Caco-2 (cell line): ENCODE measurements at places on chromosomes 11 and 22. TPM values are rescaled to one million over a fixed set of nuclear protein-coding genes. Genes with fewer than 3 reads are reported as not detected.

DNA sequence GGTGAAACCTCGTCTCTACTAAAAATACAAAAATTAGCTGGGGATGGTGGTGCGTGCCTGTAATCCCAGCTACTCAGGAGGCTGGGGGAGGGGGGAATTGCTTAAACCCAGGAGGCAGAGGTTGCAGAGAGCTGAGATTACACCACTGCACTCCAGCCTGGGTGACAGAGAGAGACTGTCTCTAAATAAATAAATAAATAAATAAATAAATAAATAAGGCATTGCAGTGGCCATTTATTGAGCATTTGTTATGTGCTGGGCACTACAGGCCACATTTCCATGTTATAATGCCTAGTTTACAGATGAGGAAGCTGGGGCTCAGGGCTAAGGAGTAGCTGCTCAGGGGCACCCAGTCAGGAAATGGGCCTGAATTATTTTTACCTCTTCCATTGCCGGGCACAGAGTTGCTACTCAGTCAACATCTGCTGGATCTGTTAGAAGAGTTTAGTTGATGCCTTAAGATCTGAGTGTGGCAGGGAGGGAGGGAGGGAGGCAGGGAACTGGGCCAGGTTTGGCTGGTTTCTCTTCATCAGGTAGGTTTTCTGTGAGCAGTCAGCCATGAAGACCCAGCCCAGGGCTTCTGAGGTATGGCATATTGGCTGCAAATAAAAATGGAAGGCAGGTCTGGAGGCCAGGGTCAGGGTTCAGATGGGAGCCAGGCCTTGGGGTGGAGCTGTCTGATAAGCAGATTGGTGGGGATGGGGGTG is 5.6 kb downstream of the PVALB start:
- no peak for DNase-seq
- no peaks in the 10 kb centered on the region for H3K4me1 ChIP-seq
- peaks cover 2% of the 10 kb centered on the region for H3K27me3 ChIP-seq
- H3K4me3 ChIP-seq, result no peak overlapping the region

GRCh38 chr11:107711861-107712755 is at the start of gene SLN:
Gene SLN, minus strand, starts transcription at chr11:107712056.
- H3K36me3 ChIP-seq, result no peaks in the 10 kb centered on the region
- H3K27me3 ChIP-seq, result peaks cover 2% of the 10 kb centered on the region; the same call in 1 of the 2 replicates
- no peak within 1 kb of the TSS for H3K4me3 ChIP-seq
- DNase-seq, result peak; percentile 56

Gene PARVA
- 37.6 and 45.3 TPM in 2 replicates for total RNA-seq

Gene GSTT2B
- 9.0 and 9.6 TPM in 2 replicates for total RNA-seq

- H3K4me1 ChIP-seq, result no peaks in the 10 kb centered on the region
- no peak overlapping the region for H3K4me3 ChIP-seq
- H3K27me3 ChIP-seq, result no peaks in the 10 kb centered on the region; the same call in none of the 2 replicates
- H3K27ac ChIP-seq, result peak overlapping the region; percentile 25
Measured at GRCh38 chr22:26658161-26658560, 773 bp downstream of the MIAT start.

Gene CPSF7
- total RNA-seq, result 123 and 128 TPM in 2 replicates

DNA sequence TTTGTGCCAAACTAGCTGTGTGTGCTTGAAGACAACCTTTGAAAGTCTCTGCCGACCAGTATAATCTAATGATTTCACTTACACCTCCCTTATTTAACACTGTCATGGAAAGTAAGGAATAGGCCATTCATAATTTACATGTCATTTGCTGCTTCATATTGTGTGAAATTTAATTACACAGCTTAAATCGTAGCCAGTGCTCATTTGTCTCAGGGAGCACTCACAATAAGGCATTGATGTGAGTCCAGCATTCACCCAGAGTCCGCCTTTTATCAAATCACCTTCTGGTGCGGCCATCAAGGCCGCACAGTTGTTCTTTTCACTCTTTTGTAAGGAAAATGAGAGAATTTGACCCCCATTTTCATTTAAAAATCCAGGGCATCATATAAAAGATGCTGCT is 46.9 kb downstream of the PAX6 start:
- no peaks in the 10 kb centered on the region for H3K36me3 ChIP-seq
- H3K27ac ChIP-seq, result no peak overlapping the region
- H3K4me3 ChIP-seq, result no peak overlapping the region

Gene GGT1
- total RNA-seq, result 9.4 and 12.4 TPM in 2 replicates

Gene MMP7
- total RNA-seq, result 1.0 TPM in 1 of 2 replicates, not detected in the other

Gene CD3G
- total RNA-seq, result 0.16 and 0.32 TPM in 2 replicates

GRCh38 chr11:102438311-102439062 is 14.1 kb downstream of the TMEM123 start:
- H3K36me3 ChIP-seq, result peaks cover 4% of the 10 kb centered on the region
- H3K4me3 ChIP-seq, result no peak overlapping the region
- H3K27ac ChIP-seq, result peak overlapping the region; percentile 13
- peak; percentile 55 for DNase-seq
- H3K4me1 ChIP-seq, result peaks cover 18% of the 10 kb centered on the region

DNA sequence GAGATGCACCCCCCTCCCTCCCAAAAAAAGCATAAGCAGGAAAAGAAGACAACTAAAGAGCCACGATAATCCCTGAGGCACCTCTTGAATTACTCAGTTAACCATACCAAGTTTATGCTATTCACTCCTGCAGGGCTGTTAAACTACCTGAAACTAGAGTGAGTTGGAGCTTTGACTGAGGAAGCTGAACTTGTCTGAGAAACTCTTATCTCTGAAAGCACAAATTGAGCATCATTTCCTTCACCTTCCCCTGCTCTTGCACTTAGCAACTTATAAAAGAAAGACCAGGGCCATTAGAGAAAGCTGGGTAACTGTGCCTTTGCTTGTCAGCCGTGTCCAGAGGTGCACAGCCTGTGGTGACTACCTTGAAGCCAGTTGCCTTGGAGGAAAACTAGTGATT is 745.6 kb downstream of the NELL1 start:
- no peak for DNase-seq
- no peak overlapping the region for H3K27ac ChIP-seq
- no peak overlapping the region for H3K4me3 ChIP-seq

GRCh38 chr11:47950396-47950795 is 30.0 kb upstream of the PTPRJ start:
- no peak overlapping the region for H3K27ac ChIP-seq
- no peaks in the 10 kb centered on the region for H3K36me3 ChIP-seq
- H3K27me3 ChIP-seq, result no peaks in the 10 kb centered on the region
- no peak for DNase-seq
- no peak overlapping the region for H3K4me3 ChIP-seq

DNA sequence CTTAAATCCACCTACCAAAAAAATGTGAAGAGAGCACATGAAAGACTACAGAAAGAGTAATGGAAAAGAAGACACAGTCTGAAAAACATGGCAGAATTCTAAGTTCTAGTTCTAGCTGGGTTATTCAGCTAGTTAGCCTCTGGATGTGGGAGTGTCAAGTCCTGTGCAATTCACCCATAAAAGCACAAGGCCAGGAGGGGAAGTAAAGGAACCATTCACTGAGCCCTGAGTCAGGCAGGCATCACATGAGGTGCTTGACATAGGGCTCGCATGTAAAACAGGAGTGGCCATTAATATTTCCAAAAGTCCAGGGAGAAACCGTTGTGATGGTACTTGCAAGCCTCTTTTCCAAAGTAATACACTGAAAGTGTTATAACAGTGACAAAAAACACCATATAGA is 103.7 kb downstream of the GAB2 start:
- H3K27ac ChIP-seq, result no peak overlapping the region
- H3K4me1 ChIP-seq, result peaks cover 7% of the 10 kb centered on the region
- no peaks in the 10 kb centered on the region for H3K27me3 ChIP-seq
- no peak for DNase-seq
- H3K36me3 ChIP-seq, result no peaks in the 10 kb centered on the region
- H3K4me3 ChIP-seq, result no peak overlapping the region

Gene EMID1
- total RNA-seq, result 8.9 and 10.0 TPM in 2 replicates

GRCh38 chr22:16777284-16777924 is 47.8 kb downstream of the XKR3 start:
- H3K4me3 ChIP-seq, result no peak overlapping the region
- H3K36me3 ChIP-seq, result no peaks in the 10 kb centered on the region

Gene MRGPRE
- not detected in 2 replicates for total RNA-seq

- no peak overlapping the region for H3K27ac ChIP-seq
- no peaks in the 10 kb centered on the region; the same call in 1 of the 2 replicates for H3K36me3 ChIP-seq
Measured at GRCh38 chr22:46881373-46882118, 119.1 kb downstream of the TBC1D22A start.

DNA sequence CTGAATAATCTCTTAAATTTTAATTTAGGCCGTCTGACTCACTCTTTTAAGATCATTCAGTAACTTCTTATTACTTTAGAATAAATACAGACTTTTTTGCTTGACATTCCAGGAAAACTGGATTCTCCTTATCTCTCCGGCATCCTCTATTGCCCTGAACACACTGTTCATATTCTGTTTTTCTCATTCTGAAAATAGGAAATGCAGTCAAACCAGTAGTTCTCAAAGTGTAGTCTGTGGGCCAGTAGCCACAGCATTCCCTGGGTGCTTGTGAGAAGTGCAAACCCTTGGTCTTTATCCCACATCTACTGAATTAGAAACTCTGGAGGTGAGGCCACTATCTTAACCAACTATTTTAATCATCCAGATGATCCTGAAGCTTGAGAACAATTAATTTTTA is 84.3 kb downstream of the PANX1 start:
- no peak for DNase-seq
- H3K36me3 ChIP-seq, result no peaks in the 10 kb centered on the region
- no peak overlapping the region for H3K27ac ChIP-seq
- H3K27me3 ChIP-seq, result no peaks in the 10 kb centered on the region
- no peak overlapping the region for H3K4me3 ChIP-seq

DNA sequence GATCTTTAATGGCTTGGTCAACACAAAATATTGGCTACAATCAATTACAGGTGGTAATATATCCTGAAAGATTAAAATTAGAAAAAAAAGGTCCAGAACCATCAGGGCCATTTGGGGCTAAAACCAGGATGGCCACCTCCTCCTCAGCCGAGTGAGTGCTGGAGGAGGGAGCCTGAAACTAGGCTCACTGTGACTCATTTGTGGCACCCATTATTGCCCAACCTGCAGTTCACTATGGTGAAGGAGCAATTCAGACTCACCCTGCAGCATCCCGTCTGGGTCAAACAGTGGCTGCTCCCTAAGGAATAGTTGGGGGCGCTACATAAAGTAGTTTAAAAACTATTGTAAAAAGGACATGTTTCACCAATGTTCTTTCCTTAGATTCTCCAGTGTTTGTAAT is 60.7 kb downstream of the GLYATL1 start:
- H3K4me1 ChIP-seq, result peaks cover 25% of the 10 kb centered on the region
- H3K27me3 ChIP-seq, result no peaks in the 10 kb centered on the region
- no peak overlapping the region for H3K4me3 ChIP-seq
- DNase-seq, result no peak
- peak overlapping the region; percentile 92 for H3K27ac ChIP-seq

DNA sequence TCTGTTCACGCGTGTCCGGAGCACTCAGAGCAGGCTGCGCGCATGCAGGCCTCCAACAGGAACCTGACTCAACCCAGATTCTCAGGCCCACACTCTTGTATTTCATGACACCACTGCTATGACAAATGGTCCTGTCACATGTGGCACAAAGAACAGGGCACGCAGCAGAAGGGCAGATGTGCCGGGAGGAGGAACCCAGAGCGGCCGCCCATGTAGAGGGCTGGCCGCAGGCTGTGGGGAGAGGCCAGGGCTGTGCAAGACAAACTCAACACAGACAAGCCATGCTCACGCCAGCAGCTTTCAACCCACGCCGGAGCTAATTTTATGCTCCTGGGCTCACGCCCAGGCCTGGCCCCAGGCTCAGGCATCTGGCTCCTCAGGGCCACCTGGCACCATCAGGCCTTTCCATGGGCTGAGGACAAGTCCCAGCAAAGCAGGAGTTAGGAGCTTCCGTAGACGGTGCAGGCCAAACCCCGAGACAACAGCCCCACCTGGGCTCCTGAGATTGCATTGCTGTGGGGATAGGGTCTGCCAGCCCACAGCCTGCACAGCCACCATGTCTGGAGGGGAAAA is 40.0 kb downstream of the DUSP8 start:
- H3K27me3 ChIP-seq, result no peaks in the 10 kb centered on the region
- H3K4me1 ChIP-seq, result no peaks in the 10 kb centered on the region
- no peaks in the 10 kb centered on the region; the same call in none of the 2 replicates for H3K36me3 ChIP-seq
- no peak for DNase-seq
- H3K27ac ChIP-seq, result no peak overlapping the region

DNA sequence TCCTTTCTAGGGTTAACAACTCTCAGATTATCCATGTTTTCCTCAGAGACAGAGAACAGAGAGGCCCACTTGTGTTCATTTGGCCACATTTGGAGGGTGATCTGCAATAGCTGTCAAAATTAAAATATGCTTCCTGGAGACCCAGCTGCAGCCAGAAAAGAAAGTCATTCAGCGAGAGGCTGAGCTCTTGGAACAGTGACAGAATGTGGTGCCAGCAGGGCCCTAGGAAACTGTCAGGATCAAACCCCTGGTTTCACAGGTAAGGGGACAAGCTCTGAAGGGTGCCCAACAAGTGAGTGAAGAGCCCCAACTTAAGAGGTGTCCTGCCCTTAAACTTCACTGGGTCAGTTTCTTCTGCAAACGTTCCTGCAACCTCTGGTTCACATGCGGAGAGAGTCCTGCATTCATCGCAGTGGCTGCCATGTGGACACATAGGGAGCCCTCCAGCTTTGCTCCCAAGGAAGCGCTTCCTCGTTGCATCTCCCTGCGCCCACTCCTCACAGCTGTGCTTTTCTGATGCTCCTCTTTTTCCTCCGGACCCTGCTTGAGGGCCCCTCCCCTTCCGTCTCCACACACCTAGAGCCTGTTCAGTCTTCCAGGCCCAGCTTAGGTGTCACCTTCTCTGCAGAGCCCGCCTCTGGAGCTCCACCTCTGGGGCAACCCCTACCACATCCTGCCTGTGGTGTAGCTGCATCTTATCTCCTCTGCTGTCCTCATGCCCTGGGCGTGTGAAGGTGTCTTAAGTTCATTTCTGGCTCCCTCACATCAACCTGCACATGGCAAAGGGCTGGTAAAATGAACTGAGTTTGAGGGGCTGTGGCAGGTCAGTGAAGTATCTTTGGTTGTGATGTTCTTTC is 3.9 kb downstream of the UCP3 start:
- H3K27ac ChIP-seq, result no peak overlapping the region
- H3K27me3 ChIP-seq, result no peaks in the 10 kb centered on the region
- H3K36me3 ChIP-seq, result no peaks in the 10 kb centered on the region

GRCh38 chr11:30719371-30719770 is 133.2 kb upstream of the MPPED2 start:
- no peak overlapping the region for H3K27ac ChIP-seq
- no peak overlapping the region for H3K4me3 ChIP-seq
- no peaks in the 10 kb centered on the region for H3K36me3 ChIP-seq
- H3K4me1 ChIP-seq, result no peaks in the 10 kb centered on the region

- DNase-seq, result no peak
- H3K4me1 ChIP-seq, result no peaks in the 10 kb centered on the region
- H3K36me3 ChIP-seq, result no peaks in the 10 kb centered on the region; the same call in 1 of the 2 replicates
- no peak overlapping the region for H3K27ac ChIP-seq
Measured at GRCh38 chr22:42154293-42155052, 23.9 kb upstream of the CYP2D6 start.

Gene PNPLA3
- 3.5 and 5.0 TPM in 2 replicates for total RNA-seq

- no peaks in the 10 kb centered on the region for H3K36me3 ChIP-seq
- peaks cover 2% of the 10 kb centered on the region for H3K27me3 ChIP-seq
- DNase-seq, result no peak
- no peak overlapping the region for H3K27ac ChIP-seq
- no peak overlapping the region for H3K4me3 ChIP-seq
Measured at GRCh38 chr11:125407046-125407445, 89.0 kb downstream of the FEZ1 start.
